Osteocyte (in vitro differentiated cells): ENCODE measurements at places on chromosomes 5 and 9.

DNA sequence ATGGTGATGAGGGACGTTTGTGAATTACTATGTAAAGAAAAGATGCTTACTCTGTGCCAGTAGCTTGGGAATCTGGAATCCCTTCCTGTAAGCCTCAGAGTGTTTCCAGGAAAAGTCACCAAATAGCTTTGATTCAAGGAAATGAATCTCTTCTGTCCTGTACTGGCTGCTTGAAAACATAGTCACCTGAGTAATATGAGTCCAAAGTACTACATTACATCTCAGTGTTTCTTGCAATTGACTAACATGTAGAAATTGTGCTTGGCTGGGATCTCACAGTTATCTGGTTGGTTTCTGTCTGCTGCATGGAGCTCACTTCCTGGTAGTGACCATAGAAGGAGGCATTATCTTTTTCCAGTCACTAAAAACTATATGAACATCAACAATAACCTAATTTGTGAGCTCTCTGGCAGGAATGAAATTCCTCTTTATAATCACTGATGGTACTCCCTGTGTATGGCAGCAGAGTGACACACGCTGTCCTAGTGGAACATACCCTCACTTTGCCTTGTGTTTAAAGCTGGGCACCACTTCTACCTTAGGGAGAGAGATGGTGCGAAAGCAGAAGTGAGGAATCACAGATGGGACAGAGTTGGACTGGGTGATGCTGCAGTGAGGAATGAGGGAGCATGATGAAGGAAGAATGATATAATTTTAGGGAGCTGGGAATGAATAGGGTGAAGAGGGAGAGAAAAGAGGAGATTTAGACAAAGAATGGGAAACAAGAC lies 568.5 kb downstream of the RAB3C start:
- DNase-seq = no peak

GRCh38 chr9:132742821-132743311 lies 72.6 kb downstream of the GTF3C4 start:
- DNase-seq = no peak

DNA sequence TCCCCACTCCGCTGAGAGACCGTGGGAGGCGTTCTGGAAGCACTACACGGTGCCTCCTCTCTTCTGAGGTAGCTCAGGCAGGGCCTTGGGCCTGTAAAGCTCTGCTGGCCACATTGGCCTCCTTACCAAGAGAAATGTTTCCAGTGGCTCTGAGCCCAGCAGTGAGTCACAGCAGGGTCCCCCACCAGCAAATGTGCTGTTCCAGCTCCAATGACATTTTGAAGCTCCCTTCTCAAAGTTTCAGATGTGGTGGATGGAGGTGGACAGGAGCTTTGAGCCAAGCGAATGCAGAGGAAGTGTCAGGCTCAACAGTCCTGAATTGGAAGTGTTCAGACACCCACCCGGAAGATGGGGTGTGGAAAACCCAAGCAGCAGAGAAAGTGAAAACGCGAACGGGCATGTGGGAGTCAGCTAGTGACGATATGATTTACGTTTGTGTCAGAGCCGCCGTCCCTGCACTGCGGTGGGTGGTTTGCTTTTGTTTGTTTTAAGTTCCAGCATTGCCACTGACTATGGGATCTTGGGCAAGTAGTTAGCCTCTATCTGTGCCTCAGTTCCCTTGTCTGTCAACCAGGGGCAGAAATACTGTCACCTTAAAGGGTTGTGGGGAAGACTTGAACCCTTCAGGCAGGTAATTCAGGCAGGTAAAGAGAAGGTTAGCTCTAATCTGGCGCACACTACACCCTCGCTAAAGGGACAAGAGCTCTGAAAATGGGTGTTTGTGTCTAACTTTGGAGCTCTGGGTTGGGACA lies 38.2 kb downstream of the C5orf15 start:
- DNase-seq = no peak

DNA sequence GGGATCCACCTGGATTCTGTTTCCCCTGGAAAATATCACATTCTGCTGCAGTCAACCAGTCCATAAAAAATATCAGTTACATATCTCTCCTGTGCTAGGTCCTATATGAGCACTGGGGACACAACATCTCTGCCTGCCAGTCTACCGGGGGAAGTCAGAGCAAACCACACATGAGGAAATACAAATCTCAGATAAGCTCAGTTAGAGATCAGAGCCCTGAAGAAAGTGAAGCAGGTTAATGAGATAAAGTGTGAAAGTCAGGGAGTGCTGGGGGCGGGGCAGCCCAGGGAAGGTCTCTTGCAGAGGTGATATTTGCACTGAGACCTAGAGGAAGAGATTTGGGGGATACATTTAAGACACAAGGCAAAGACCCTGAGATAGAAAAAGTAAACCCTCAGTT lies 67.8 kb upstream of the SLC1A1 start:
- DNase-seq = no peak

GRCh38 chr9:89730715-89731114 lies 125.9 kb downstream of the GADD45G start:
- no peak for DNase-seq

- DNase-seq = no peak
Observed at GRCh38 chr9:130185490-130186031, 13.4 kb downstream of the NCS1 start.

DNA sequence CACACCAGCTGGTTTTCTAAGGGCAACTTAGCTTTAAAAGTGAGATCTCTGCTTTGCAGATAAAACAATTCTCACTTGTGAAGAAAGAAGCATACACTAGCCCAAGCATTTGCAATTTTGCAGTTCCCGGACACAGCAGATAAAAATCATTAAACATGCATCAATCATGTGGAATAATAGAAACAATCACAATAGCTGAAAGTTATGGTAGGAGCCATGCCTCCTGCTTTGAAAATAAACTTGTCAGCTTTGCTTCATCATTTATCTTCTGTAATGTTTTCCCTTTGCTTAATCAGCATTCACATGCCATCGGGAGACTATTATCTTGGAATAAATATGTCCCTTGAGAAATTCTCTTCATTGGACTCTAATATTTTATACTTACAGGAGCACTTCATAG lies 60.3 kb upstream of the DAB2 start:
- DNase-seq = no peak

GRCh38 chr9:118028225-118028624 lies 324.0 kb downstream of the TLR4 start:
- no peak for DNase-seq

DNA sequence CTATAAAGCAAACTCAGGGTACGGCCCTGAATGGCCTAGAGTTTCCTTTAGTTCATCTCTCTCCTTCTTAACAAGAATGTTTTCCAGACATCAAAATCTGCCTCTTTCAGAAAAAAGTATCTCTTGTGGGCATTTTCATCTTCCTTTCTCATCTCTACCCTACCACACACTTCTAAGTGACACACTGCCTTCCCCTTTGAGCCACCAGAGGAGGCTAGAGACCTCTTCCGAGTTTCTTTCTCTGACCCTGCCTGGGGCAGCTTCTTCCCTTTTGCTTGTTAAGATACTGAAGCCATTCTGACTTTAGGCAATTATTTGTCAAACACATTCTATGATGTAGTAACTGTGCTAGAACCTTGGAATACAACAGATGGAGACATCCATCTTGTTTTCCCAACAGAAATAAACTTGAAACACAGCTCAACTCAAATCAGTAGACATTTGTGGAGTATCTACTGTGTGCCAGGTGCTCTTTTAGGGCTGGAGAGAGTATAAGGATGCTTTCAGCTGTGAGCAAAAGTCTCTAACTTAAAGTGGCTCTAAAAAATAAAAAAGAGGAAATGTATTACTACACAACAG lies 8.6 kb upstream of the SV2C start:
- DNase-seq = no peak

DNA sequence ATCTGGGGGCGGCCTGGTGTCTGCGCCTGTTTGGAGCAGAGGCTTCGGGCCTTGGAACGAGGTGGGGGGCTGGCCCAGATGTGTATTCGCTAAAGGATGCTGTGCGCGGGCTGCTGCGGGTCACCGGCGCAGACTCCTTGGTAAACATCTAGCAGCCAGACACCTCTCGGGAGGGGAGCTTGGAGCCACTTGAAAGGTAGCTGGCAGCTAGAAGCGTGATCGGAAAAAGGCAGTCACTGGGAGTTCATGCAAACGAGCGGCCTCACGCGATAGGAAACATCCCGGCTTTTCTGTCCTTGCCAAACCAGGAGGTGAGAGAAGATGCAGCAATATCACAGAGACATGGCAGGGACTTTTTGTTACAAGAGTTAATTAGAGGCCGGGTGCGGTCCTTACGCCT lies 8.1 kb downstream of the LAMC3 start:
- no peak for DNase-seq

DNA sequence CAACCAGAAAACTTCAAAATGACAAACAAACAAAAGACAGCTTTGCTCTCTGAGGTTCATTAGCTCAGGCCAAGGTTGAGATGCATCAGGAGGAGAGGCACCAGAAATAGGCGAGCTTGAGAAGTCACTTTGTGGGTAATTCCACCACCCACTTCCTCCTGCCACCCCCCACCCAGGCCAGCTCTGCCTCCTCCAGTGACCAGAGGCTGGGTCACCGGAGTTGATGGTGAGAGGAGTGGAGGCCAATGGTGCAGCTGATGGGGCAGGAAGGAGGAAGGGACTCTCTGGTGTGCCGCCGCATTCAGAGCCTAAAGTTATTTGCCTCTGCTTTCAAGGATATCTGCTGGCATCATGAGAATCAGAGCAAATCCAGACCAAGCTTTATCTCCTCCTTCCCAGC lies 73.8 kb upstream of the ASTN2 start:
- DNase-seq = no peak

DNA sequence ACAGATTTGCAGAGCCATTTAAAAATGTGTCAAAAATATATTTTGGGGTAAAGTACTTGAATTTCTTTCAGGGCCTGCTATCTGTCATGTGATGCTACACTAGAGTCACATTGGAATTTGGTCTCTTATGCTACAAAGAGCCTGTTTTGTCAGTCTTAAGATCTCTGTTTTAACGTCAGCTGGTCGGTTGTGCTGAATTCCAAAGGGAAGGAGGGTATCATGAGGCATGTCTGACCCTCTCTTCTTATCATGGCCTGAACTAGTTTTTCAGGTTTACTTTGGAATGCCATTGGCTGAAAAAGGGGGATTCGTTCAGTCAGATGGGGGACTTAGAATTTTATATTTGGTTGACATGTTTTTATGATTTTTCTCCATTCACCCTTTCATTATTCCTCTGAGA lies 290.6 kb downstream of the CD180 start:
- no peak for DNase-seq

- no peak for DNase-seq
Observed at GRCh38 chr5:62977661-62978060, 399.0 kb downstream of the LRRC70 start.

- DNase-seq = no peak
Observed at GRCh38 chr9:133950192-133950591, 41.9 kb downstream of the VAV2 start.

DNA sequence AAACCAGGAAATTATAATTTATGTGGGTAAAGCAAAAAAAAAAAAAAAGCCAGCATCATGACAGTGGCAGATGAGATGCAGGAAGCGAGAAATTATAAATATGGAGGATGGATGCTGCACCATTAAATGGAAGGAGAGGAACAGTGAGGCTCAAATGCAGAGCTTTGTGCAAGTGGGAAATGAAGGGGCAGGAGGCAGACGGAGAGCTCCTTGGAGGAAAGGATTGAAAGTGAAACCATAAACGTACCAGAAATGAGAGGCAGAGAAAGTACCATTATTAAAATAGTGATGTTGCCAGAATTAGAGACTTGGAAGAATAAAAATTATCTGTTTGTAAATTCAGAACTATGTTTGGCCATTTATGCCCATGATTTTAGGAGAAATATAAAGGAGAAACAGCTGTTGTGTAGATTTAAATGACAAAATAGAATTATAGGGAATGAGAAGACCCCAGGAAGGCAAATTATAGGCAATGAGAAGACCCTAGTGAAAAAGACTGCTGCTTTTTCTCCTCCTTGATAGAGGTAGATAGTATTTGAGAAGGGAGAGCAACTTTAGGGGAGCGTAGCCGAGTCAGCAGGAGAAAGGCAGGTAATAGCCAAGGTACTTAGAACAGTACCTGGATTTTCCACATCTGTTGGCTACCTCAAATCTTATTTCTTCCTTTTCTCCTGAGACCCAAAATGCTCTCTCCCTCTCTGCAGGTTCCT lies 341.0 kb upstream of the CD180 start:
- no peak for DNase-seq

GRCh38 chr9:127684576-127684975 lies 22.2 kb upstream of the CFAP157 start:
- no peak for DNase-seq

DNA sequence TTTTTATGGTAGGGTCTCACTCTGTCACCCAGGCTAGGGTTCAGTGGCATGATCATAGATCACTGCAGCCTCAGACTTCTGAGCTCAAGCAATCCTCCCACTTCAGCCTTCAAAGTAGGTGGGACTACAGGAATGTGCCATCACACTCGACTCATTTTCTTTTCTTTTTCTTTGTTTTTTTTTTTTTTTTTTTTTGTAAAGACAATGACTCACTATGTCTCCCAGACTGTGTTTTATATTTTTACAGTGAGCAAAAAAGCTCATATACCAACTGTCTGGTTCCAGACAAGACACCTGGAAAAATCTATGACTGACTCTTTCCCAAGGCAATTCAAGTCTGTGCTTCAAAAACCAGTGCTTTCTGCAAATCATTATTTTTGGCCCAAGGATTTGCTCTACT lies 10.8 kb upstream of the FOXD1 start:
- no peak for DNase-seq

DNA sequence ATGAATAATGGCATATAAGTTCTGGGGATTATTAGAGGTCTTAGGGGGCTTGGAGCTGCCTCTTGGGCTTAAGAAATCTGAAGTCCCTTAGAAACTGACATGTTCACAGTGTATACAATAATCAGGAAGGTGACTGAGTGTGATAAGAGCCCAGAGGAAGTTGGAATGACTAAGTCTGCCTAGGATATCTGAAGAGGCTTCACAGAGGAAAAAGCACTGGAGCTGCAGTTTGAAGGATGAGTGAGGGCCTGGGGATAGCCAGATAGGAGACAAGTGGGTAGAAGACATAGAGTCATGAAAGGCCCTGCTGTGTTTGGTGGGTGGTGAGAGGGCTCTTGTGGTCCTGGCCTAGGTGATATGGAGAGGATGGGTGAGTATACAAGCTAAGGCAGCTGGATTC lies 8.8 kb downstream of the NEUROG1 start:
- DNase-seq = peak; percentile 23

GRCh38 chr5:82285206-82285605 lies 7.1 kb upstream of the RPS23 start:
- DNase-seq = no peak

GRCh38 chr9:15423231-15423985 lies 732 bp downstream of the SNAPC3 start:
- DNase-seq = no peak

DNA sequence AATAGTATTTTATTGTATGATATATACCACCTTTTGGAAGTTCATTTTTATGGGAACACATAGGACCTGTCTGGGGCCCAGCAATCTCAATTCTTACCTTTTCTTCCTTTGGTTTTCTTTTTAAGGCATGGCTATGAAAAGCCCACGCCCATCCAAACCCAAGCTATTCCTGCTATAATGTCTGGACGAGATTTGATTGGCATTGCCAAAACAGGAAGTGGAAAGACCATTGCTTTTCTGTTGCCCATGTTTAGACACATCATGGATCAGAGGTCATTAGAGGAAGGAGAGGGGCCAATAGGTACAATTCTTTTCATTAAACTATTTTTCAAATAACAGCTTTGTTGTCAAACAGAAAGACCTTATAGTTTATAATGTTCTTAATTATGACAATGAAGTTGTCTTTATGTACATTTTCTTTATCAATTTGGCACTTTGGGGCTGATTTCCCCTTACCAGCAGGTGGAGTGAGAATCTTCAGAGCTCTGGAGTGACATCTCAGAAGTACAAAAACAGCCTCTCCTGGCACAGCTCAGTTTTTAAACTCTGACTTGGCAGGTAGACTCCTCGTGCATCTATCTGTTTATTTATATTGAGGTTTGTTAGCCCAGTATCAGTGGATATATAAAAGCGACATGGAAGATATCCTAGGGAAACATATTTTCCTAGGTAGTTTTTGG lies 25.8 kb downstream of the DDX46 start:
- DNase-seq = no peak
